Ecto neural progenitor cell (in vitro differentiated cells): ENCODE measurements at places on chromosomes 5 and 9.

GRCh38 chr9:34347800-34348158, 18.4 kb downstream of the NUDT2 start:
- no peak for DNase-seq

- DNase-seq = no peak
Observed at GRCh38 chr9:26802921-26803320, 89.7 kb downstream of the CAAP1 start.

- no peak for DNase-seq
Observed at GRCh38 chr5:64594601-64595000, 88.8 kb downstream of the RGS7BP start.

- DNase-seq = peak; percentile 83
Observed at GRCh38 chr5:179261301-179262125, 83.7 kb downstream of the ADAMTS2 start.

GRCh38 chr5:125198270-125198974, 452.0 kb upstream of the ZNF608 start:
- DNase-seq = no peak

DNA sequence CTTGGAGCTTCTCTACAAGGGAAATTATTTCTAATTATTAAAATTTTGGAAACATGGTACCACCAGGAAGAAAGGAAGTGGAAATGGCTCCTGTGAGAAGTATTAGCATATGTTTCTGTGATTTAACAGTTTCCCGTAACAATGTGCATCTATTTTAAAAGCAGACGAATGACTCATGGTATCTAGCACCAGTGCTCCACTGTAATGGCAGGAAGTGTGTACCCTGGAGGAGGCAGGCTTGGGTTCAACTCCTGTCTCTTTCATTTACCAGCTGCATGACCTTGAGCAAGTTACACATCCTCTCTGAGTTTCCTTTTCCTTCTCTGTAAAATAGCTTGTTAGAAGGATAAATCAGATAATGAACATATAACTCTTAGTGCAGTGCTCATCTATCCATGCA, 41.0 kb upstream of the ANGPTL2 start:
- no peak for DNase-seq

DNA sequence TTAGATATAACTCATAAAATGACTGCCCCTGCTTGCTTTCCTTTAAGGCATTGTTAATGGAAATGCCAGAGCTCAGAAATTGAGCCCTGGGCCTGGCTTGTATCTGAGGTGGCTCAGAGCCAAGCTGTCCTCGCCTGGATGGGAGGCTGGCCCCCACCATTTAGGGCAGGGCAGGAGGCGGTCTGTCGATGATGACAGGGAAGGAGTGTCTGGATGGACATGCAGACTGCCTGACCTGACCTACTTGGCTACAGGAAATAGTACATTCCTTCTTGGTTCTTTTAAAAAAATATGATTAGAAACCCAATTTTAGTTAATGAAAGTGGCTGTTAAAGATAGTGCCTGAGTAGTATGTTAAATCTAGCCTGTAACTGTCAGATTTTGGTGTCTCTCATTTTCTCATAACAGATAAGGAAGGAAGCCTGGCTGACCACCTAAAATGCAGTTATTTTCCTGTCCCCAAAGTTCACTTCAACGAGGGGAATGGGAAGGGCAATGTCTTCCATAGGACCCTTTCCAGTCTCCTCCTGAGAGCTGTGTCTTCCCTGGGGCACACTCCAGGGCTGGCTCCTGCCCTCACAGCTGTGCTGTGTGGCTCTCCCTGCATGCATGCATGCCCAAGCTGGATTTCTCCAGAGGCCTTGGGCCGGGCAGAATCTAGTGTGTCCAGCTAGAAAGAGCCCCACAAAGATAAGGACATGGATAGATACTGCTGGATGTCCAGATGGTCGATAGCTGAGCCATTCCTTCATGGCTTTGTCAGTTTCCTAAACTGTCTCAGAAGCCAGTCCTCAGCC, 42.3 kb downstream of the MACROH2A1 start:
- DNase-seq = no peak

DNA sequence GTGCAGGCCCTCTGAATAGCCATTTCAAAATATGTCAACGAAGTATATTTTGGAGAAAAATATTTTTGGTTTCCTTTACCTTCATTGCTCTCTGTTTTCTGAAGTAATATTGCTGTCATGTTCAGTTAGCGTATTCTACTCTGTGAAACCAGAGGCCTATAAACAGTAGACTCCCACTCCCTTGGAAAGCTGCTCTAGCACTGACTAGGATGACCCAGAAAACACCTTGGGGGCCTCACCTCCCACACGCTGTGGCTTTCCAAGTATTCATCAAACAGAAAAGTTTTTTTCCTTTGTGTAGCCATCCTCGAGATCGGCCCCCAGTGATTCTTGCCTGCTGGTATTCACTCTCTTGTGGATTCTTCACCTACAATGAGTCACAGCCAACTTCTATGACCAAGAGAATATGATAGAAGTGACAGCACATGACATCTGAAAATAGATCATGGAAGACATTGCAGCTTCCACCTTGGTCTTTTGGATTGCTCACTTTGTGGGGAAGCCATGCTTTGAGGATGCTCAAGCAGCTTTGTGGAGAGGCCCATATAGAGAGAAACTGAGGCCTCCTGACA, 28.9 kb upstream of the CTXN3 start:
- no peak for DNase-seq

DNA sequence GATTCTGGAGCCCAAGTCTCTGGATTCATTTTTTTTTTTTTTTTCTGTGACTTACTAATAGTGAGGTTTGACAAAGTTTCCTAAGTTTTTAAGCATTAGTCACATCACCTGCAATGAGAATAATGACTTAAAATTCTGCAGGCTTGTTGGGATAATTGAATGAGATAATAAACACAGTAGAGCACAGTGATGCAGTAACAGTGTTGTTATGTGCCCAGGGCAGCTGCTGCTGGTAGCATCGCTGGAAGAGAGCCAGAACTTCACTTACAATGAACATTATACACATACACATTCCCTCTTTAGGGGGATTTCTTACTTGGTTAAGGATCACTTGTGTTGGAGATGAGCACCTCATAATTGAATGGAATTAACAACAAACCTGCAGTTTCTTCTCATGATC, 78.9 kb downstream of the ALDH7A1 start:
- no peak for DNase-seq

DNA sequence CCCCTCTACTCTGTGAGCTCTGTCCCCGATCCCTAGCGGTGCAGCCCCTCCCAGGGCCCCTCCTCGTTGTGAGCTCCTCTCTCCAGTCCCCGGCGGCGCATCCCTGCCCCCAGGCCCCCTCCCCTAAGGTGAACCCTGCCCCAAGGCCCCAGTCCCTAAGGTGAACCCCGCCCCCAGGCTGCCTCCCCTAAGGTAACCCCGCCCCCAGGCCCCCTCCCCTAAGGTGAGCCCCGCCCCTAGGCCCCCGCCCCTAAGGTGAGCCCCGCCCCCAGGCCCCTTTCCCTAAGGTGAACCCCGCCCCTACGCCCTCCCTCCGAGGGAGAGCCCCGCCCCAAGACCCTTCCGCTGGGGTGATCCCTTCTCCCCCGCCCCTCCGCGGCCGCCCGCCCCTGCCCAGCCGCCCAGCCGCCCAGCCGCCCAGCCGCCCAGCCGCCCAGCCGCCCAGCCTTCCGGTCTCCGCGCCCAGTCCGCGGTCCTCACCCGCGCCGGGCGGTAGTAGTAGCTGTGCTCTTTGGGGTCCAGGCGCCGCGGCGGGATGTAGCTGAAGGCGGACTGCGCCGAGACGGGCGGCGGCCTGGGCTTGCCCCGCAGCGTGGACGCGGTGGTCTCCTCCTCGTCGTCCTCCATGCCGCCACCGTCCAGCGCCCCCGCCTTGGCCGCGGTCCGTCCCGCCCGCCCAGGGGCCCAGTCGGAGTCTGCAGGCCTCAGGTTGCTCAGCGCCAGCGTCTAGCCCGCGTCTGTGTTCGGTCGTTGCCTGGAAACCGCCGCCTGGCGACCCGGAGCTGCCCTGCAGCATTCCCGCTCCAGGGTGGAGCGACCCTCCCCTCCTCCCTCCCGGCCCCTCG, at the start of gene CFAP90:
Gene CFAP90 (minus strand): TSS at position 739 of the 845 bp plus-strand sequence. CDS start 112 bp downstream, at position 627.
- peak; percentile 91 for DNase-seq

- no peak for DNase-seq
Observed at GRCh38 chr5:61159070-61159469, 3.2 kb downstream of the SMIM15 start.

- DNase-seq = peak; percentile 27
Observed at GRCh38 chr9:114057161-114057885, 20.8 kb downstream of the AMBP start.

DNA sequence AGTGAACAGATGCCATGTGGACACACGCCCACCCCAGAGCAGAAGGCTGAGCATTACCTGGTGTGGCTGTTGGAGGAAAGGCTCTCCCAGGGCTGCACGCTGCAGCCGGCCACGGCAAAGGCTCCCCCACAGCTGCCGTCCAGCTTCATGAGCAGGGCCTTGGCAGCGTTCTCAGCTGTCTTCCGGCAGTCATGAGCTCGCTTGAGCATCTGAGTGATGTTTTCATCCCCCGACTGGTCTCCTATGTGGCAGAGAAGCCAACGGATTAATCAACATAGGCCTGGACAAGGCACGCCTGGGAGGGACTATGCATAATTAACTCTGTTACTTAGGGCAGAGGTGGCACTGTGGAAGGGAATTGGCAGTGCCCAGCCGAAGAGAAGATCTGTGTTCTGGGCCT, 87.3 kb downstream of the DCP2 start:
- DNase-seq = no peak

DNA sequence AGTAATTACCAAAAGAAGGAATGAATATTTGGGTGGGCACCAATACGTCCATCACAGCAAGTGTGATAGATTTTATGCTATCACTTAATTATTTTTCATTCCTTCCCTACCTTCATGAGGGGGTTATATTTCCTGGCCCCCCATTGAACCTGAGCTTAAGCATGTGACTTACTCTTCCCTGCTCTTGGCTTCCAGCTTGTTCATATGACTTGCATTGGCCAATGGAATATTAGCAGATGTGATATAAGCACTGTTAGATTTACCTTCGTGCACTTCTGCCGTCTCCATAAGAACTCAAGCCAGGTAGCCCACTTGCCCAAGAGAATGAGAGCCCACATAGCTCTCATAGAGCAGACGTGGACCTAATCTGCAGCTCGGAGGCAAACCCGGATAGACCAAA, 99.1 kb upstream of the SMARCA2 start:
- no peak for DNase-seq

DNA sequence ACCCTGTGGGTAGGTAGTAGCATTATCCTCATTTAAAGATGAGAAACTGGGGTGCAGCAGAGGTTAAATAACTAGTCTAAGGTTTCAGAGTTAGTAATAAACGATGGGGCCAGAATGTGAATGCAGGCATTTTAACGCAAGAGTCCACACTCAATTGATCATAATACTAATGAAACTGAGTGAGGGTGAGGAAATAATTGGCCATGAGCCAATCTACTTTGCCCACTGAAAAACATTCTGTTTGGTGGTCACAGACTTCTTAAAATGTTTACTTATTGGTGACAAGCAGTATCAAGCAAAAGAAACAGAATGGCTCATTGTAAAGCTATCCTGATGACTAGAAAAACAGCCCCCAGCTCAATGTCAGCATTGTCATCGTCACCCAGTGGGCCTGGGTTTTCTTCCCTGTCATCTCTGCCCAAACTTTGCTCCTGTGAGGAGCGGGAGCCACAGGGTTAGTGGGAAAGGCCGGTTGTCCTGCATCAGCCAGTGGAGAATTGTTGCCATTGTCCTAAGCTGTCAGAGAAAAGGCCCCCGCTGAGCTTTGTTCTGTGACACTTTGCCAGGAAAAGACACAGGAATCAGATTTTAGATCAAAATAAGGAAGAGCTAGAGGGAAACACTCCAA, 77.3 kb upstream of the MAN2A1 start:
- DNase-seq = peak; percentile 49

GRCh38 chr5:157225469-157226422, 40.2 kb upstream of the CYFIP2 start:
- no peak for DNase-seq

DNA sequence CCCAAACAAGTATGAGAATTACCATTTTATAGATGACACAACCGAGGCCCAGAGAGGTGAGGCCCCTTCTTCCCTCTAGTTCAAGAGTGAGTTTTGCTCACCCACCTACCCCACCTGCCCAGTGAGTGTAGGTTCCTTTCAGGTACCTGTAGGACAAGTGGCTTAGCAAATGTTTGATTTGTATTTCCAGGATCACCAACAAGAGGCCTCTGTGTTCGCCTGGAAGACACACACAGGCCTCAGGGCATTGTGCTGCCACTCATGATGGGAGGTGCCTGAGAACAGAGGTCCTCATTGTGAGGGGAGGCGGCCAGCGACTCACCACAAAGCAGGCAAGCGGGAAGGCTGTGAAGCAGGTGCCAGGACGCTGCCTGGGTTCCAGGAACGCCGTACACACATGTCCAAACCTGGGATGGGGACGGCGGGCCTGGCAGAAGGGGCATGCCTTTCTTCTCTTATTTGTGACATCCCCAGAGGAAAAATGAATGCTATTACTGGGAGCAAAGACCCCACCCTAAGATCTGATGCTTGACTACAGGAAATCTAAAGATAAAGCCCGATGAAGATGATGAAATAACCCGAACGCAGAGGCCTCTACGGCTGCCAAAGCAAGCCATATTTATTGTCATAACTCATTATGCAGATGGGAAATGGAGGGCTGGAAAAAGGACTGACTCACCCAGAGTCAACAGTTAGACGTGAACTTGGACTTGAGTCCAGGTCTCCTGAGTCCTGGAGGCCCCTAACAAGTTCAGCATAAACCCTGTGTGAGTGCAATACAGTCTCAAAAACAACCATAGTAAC, 60.2 kb upstream of the SLC25A51 start:
- DNase-seq = no peak

DNA sequence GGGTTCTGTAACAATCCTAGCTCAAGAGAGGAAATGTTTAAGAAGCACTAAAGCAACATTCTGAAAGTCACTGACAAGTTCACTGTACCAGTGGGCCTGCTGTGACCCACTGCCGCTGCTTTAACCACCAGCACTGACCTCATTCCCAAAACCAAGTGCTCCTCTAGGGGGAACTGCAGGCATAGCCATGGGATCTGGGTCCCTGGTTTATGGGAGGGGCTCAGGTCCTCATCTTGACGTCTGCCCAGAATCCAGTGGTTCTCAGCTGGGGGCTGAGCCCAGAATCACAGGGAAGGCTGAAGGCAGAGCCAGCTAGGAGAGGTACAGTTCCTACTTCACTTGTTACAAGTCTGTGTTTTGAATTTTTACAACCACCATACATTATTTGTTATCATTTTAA, 36.1 kb upstream of the SLC2A8 start:
- DNase-seq = no peak

DNA sequence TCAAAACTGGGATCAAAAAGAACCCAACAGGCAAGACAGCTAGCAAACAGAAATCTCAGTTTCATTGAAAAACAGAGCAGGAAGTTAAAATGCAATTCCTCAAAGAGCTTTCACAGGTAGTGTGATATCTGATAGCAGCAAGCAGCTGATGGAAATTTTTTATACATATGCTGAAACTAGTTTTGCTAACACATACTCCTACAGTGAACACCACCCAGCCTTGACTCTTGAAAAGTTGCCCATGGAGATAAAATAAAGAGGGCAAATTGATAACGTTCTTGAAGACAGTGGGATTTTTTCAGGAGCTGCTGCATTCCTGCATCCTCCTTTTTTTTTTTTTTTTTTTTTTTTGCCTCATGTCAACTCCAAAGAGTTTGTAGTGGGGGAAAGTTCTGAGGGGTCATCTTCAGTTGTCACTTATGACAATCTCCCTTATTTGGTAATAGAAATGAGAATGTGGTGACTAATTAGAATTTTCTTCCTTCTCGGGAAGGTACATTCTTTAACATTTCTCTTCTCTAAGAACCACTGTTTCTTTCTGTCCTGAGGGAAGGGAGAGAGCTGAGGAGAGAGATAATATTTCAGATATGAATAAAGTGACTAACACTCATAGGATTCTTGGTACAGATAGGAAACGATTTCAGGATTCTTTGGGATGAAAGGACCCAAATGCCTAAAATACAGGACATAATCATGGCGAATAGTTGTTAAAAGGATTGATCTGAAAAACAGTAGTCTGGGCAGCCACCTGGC, 24.6 kb downstream of the SH3RF2 start:
- no peak for DNase-seq
